Globus pallidus (tissue), 1 donor: ENCODE measurements at places on chromosomes 1 and 21.
A peak's percentile ranks its signal among the peaks of the same experiment; 100 is the strongest.

DNA sequence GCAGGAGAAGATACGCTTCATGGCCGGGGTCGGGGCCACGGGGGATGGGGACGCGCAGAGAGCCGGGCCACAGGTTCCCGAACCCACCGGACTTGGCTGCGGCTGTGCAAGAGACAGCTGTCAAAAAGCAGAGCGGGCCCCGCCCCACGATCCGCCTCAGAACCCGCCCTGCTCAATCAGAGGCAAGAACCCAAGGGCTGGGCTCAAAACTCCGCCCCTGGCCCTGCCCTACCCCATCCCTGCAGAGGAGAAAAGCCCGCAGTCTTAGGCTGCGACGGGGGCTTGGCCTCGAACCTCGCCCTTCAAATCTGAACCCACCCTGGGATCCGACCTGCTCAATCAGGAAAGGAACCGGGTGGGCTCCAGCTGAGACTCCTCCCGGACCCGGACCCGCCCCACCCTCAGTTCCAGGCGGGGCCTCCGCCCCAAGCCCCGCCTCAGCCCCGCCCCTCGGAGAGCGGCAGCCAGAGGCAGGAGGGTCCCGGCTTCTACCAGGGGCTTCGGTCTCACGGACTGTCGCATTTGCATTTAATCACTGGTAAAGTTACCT, at the start of gene ANKRD35:
TSS of gene ANKRD35 (minus strand) at position 129 of the 550 bp plus-strand sequence. CDS start at position 21, 108 bp downstream.
- DNase-seq, result peak; percentile 77

DNA sequence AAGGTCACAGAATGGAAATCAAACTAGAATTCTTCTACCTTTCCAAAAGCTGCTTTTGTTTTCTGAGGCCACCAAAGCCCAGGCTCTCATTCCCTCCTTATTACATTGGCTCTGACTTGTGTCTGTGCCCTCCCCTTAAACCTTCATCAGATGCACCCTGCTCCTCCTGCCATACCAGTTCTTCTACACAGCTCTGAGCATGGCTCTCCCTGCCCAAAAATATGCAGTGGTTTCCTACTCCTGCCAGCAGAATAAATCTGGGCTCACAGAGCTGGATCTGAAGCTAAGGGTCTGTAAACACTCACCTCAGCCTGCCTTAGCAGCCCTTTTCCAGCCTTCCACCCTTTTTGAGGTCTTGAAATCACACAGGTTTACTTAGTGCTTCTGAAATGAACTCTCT, 55.0 kb downstream of the TTC3 start:
- no peak for DNase-seq

- no peak for DNase-seq
Measured at GRCh38 chr1:234342774-234343173, 30.5 kb upstream of the COA6 start.

DNA sequence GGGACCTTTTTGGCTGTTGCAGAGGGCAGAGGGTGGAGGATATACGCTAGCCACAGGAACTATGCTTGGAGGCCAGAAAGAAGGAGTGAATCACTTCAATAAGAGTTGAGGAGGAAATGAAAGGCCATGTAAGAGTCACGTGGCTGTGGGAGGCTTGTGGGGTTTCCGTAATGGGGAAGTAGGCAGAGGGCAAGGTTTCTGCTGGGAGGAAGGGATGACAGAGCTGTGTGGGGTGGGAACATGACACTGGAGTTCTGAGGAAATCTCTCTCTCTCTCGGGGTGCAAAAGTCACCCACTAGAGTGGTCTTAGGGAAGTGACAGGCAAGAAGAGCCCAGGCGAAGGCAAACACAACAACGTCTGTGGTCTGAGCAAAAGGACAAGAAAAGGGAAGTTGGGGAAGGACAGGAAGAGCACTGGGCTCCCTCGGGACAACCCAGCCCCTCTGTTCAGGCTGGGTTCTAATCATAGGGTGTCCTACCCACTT, 3.9 kb upstream of the CD1C start:
- DNase-seq, result peak; percentile 65

DNA sequence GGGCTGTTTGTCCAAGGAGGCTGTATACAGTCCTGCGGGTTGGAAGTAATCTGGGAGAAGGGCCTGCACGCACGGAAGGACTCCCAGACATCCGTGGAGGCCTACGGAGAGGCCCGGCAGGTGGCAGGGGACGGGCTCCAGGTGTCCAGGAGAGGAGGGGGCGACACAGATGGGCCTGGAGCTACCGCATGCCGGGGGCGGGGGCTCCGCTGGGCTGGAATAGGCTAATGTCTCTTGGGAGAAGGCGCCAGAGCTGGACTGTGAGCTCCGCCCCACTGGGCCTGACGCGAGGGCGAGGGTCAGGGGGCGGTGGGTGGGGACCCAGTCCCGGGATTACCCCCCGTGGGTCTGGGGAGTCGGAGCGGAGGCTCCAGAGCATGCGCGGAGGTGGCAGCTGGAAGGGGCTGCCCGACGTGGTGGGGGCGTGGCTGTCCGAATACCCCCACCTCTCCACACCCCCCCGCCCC, 659 bp downstream of the AGO1 start:
- DNase-seq, result peak; percentile 32
